ENCODE measurements at places on chromosomes 13 and 19.

- DNase-seq: no peak
Observed at GRCh38 chr19:57599377-57599760, 316 bp upstream of the ZNF530 start.

DNA sequence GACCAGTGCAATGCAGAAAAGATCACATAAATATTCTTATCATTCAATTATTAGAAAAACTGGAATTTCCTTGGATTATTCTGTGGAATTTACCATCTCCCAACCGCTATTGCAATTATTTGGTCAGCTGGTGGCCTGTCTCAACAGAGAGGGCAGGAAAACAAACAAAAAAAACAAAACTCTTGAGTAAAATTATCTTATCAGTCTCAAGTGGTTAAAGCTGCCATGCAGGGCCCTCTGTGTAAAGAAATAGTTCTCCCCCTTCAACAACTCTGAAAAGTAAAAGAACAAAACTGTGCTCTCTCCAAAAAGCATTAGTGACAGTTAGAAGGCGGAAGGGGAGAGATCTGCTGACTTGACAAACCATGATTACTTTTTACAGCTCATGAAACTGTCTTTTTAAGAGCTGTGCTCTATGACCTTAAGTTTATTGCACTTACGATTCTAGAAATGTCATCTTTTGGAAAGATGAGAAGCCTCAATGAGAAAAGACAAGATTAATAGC lies 152.3 kb downstream of the DLEU7 start:
- no peak for DNase-seq

- DNase-seq: peak; percentile 32
Observed at GRCh38 chr19:9406798-9407352, 28.5 kb downstream of the ZNF266 start.

- no peak for DNase-seq
Observed at GRCh38 chr19:12886651-12886968, 391 bp downstream of the KLF1 start.

DNA sequence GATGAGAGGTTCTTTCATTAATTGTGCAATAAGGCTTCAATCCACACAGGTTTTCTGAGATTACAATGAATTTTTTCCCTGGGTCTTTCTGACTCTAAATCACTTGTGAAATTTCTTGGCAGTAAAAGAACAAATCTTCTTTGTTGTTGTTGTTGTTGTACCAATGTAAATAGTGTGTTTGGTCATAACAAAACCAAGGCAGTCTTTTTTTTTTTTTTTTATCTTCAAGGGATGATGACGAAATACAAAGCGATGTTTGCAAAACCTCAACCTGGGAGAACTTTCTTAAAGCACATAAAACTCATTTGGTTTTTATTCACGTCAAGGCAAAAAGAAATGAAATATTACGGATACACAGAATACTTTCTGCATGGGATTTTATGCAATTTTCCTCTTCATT lies 462.0 kb downstream of the LIG4 start:
- no peak for DNase-seq

DNA sequence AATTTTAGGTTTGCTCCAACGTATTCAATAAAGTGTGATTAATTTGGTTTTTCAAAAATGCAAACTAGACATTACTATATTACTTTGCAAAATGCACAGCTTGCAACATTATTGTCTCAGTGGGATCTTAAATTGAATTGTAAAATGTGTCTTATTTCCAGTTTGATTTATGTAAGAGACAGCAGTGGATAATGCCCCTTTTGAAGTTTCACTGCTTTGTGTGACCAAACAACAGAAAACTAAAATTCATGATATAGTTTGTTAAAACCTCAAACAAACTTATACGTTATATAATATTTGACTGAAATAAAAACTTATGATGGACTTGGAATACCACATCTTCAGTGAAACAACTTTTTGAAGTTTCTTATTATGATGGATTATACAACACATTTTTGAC lies 279.8 kb downstream of the DACH1 start:
- DNase-seq: no peak

DNA sequence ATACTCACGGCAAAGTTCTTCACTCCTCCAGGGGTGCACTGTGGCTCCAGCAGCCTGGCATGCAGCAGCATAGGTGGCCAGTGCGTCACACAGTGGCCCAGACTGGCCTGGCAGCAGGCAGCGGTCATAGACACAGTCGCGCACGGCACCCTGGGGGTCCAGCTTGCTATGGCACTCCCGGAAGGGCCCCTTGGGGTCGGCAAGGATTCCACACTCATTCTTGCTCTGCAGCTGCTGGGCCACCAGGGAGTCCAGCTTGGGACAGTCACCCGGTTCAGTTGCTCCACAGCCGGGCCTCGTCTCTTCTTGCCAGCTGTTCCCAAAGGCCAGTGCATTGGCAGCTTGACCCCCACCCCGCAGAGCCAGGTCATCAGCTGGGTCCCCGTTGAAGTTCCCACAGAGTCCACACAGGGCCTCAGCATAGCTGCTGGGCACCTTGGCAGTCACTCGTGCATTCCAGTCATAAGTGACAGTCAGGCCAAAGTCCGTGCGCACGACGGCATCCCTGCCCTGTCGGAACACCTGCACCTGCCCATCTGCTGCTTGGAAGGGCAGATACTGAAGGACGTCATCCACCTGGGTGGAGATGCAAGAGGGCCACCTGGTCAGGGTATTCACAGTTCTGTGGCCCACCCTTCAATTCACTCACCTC lies 20.6 kb downstream of the FCGBP start:
- no peak for DNase-seq

- no peak for DNase-seq
Observed at GRCh38 chr19:1084024-1084868, 10.9 kb downstream of the POLR2E start.

- DNase-seq: no peak
Observed at GRCh38 chr19:19381007-19381926, 24.2 kb upstream of the GATAD2A start.

DNA sequence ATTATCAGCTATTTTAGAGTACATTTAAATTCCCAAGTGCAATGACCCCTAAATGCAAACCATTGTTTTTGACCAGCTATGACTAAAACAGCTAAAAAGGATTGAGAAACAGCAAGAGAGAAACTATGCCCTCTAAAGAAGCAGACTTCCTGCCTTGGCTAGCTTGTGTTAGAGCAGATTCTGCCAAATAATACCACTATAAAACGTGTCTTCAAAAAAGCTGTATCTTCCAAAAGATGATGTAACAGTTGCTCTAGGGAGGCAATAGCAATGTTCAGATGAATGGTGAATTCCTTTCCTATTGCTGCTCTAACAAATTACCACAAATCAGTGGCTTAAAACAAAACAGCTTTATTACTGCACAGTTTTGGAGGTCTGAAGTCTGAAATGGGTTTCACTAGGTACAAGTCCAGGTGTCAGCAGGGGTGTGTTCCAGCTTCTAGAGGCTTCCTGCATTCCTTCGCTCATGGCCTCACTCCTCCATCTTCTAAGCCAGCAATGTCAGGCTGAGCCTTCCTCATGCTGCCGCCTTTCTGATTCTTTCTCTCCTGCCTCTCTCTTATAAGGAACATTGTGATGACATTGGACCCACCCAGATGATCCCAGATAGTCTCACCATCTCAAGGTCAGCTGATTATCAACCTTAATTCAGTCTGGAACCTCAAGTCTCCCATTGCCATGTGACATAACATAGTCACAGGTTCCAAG lies 84.5 kb downstream of the LRRC63 start:
- no peak for DNase-seq

DNA sequence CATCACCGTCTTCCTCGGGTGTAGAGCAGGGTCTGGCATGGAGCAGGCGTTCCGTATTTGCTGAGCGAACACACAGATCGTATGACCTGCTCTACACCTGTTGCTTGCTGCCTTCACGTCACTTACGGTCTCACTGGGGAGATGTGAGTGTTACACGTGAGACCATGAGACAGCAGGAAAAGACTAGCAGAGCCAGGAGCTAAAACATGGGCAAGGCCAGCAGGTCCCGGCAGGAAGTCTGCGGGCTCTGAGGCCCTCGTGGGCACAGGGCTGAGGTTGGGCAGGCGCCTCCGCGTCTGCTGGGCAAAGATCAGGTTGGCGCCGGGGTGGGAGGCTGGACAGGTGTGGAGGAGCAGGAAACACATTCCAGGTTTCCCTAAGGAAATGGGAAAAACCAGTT lies 19.7 kb upstream of the GTF3A start:
- DNase-seq: no peak

DNA sequence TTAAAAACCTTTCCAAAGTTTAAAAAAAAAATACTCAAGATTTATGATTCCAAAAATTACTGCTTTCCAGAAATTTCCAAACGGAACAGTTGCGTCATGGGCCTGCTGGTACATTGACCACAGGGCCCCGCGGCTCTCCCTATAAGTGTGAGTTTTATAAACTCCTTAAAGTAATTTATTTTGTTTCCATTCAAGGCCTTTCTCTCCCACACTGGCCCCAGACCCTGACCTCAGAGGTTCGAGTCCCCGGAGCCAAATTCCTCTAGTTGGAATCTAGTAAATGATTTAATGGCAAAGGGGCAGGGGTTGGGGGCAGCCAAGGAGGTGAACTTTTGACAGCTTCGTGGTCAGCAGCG lies 97.5 kb downstream of the INSR start:
- DNase-seq: no peak

- peak; percentile 55 for DNase-seq
Observed at GRCh38 chr19:2261438-2262172, 5.4 kb upstream of the JSRP1 start.

DNA sequence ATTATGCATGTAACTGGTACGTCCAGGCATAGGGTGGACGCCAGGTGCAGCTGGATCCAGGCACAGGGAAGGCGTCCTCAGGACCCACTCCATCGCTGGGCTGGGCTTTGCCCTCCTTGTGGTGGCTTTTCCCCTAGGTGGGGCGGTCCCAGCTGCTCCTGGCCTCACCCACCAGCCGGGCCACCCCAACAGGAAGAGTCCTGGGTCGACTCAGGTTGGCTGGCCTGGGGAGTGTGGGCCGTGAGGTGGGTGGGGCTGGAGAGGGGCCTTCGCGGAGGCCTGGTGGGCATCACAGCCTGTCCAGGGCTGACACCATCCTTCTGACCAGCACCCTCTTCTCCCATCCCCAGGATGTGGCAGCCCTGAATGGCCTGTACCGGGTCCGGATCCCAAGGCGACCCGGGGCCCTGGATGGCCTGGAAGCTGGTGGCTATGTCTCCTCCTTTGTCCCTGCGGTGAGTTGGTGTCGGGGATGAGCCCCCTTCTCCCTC lies 3.2 kb upstream of the GARIN5A start:
- no peak for DNase-seq

DNA sequence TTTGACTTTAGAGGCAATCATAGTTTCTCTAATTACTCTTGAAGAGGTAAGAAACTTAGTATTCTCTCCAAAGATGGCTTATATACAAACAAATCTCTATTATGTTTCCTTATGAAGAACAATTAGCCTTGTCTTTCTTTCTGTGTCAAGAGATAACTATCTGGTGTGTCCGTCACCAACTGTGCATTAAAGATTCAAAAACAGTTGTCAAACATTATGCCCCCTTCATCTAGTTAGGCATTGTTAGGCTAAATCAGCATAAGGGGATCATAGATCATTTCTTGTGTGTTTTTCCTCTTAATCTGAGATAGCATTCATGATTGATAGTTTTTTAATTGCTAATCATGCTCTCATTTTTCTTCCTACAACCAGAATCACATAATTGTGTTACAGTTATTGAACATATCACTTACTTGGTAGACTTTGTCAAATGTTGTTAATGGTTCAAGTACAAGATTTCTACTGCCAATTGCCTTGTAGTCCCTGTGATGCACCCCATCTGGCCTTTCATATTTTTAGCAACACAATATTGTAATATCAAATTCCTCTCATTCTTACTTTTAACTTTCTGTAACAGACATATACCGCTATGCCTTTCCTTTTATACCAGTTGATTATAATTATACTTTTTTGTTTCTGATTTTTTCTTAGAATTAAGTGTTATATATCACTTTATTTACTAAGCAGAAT lies 612.7 kb downstream of the SLITRK6 start:
- DNase-seq: no peak

DNA sequence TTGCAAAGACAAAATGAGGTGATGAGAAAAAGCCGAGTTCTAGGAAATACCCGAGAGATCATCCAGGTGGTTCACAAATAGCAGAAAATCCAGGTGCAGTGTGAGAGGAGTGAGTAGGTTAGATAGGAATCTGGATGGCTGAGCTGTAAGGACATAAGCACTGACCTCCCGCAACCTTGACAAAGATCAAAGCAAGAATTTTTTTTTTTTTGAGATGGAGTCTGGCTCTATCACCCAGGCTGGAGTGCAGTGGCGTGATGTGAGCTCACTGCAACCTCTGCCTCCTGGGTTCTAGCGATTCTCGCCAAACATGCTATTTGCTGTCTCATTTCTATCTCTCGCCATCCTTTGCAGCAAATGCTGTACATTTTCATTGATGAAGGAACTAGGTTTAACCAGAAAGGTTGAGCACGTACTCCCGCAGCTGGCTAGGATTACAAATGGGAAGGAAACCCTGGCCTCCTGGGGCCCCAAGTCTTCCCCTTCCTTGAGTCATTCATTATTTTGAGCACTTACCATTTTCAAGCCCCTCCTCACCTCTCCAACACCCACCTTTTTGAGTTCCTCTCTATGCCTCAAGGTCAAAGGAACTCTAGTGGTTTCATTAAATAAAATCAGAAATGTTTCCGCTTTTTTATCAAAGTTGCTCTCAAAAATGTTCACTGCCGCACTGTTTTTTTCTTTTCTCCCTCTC lies 38.8 kb downstream of the NLRP12 start:
- DNase-seq: no peak

GRCh38 chr19:306151-306900 lies 15.1 kb upstream of the PLPP2 start:
- no peak for DNase-seq

- DNase-seq: no peak
Observed at GRCh38 chr19:40763963-40764362, 11.4 kb upstream of the MIA start.

DNA sequence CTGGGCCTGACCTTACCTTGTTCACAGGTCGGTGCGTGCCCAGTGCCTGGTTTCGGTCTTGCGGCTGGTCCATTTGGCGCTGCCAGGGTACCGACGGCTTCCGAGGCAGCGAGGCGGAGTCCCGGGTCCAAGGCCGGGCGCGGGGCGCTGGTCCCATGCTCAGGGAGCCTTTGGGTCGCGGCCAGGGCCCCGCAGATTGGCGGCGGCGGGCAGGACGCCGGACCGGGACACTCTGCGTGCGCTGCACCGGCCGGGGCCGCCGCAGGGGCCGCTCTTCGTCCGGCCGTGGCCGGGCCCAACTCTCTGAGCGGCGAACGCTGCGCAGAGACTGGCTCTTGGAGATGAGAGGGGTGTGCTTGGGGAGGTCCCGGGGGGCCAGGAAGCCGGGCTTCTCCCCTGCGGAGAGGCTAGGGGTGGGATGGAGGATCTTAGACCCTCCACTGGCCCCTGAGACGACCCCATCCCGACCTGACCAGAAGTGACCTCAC lies 3.4 kb upstream of the WIZ start:
- no peak for DNase-seq

DNA sequence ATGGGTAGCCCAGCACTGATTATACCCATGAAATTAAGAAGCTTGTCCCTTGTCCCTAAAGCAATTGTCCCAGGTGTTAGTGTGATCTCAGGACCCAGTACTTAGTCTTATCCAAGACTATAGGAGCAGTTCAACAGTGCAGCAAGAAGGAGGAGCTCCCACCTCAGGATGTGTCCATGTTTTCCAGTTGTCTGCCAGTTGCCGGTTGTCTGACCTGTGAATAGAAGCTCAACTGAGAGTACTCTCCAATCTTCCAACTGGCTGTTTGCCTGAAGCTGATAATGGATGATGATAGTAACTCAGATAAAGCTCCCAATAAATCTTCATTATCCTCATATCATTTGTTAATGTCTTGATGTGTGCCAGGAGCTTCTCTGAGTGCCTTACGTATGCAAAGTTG lies 107.2 kb upstream of the HTR2A start:
- no peak for DNase-seq

GRCh38 chr19:38678891-38679494 lies 31.5 kb downstream of the ACTN4 start:
- DNase-seq: no peak

GRCh38 chr13:33258808-33259193 lies 26.8 kb downstream of the STARD13 start:
- DNase-seq: no peak
